AG09309 (cell line): ENCODE measurements at places on chromosomes 5 and 9.
A peak's percentile ranks its signal among the peaks of the same experiment; 100 is the strongest.

- no peak for DNase-seq
These were observed 14.7 kb downstream of the ERP44 start for GRCh38 chr9:100084128-100084453.

DNA sequence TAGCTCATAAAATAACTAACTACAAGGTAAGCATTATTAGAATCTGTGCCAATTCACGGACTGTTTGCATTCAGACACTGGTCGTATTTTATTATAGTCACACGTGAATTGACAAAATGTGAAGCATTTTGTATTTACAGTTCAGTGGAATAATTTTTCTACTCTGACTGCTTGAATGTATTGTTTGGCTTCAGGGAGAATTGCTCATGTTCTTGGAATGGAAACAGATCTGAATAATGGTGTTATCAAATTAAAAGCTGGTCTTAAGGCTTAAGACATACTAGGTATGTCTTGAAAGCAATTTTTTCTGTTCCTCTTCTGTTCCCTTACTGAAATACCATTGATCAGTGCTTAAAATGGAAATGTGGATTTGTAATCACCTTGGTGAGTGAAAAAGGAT, 543.7 kb upstream of the TLE4 start:
- DNase-seq: no peak

- DNase-seq: no peak
These were observed 19.5 kb upstream of the HSD17B3 start for GRCh38 chr9:96321515-96321914.

- no peak for DNase-seq
These were observed 54.5 kb downstream of the DCP2 start for GRCh38 chr5:113031104-113031503.

DNA sequence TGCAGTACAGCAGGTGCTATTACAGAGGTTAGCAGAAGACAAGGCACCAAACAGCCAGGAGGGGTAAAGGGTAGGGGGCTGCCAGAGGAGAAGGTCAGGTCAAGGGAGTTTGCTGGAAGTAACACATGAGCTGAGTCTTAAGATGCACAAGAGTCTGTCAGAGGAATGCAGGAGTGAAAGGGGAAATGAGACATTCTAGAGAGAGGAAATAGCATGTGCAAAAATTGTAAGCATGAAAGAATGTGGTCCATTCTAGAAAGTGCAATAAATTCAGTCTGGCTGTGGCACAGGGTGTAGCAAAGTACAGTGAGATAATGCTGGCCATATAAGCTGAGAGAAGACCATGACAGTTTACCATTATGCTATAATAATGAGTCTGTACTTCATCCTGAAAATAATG, 6.6 kb downstream of the GOLGA1 start:
- peak; percentile 11 for DNase-seq

DNA sequence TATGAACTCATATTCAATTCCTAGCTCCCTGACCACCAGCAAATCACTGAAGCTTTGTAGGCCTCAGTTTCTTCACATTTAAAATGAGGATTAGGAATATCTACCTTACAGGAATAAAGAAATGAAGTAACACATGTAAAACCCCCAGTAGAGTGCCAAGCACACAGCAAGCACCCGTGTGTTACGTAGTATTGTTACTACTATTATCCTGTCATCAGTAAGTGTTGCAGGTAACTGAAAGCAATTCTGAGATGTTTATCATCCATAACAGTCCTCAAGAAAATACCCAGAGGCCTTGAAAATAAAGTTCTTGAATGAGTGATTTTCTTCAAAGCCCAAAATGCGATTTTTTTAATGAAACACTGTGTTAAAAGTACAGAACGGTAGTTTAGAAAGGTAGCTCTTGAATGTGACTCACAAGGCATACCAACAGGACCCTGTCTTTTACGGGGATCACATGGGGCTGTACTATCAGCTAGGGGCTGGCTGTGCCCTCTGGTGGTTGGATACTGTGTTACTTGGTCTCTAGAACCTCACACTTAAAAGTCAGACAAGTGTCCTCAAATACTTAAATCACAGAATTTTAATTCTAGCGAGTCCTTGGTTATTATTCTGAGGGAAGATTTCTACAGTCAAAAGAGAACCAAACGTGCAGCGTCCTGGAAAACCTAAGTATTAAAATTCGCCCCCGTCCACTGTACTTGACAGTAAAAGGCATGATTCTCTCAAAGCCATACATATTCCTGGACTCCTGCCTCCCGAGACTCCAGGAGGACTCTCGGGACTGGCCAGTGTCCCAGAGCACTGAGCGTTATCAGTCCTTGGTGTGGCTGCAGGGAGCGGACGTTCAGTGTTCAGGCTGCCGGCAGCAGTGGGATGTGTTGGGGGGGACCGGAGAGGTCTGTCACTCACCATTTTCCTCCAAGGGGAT, 725 bp downstream of the NDUFB6 start:
- DNase-seq: no peak

DNA sequence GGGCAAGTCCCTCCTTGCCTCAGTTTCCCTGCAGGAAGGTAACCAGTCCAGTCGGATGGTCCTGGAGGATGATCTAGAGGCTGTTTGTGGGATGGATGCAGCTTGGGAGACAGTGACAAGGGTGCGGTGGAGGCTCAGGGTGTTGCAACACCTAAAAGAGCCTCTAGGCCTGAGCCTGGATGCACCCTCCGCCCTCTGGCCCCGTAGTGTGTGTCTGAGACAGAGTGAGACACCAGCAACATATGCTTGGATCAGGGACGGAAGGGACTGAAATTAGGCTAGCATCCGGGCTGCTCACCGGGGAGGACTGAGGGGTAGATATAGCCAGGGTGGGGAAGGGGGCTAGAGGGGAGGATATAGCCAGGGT, 1.1 kb downstream of the CRAT start:
- DNase-seq: no peak

- DNase-seq: no peak
These were observed 282.6 kb downstream of the BRINP1 start for GRCh38 chr9:119086590-119086989.

GRCh38 chr5:180137401-180138213, 66.0 kb upstream of the RNF130 start:
- DNase-seq: no peak

DNA sequence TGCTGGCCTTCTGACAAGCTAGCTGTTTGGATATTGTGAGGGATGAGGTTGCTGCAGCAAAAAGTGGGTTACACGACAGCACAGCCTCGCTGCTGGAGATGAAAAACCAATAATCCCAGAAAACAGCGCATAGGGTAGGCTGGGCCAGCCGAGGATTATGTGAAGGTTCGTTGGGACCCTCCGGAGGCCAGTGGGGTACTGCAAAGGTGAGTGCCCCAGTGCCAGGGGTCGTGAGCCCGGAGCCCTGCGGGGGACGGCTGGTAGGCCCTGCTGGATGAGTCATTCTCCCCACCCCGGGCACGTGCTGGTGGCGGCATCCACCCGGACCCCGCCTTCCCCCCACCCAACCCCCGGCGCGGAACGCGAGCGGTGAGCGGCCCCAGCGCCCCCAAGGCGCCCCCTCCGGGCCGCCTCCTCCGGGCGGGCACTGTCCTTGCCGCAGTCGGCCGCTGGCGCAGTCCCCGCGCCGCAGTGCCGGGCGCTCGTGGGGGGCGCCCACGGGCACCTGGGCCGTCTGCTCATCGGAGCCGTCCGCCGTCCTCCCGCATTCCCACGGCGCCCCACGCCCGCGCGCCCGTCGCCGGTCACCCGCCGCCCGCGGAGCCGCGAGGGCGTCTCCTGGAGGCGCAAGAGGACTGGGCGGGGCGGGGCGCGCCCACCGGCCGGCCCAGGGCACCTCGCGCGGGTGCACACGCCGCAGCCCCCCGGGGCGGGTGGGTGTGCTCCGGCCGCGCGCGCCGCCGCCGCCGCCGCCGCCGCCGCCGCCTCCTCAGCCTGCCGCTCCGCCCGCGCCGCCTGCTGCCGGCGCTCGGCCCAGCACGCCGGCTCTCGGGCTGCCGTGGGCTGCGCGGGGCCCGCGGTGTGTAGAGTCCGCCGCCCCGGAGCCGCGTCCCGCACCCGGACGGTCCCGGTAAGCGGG, at the start of gene PHF24:
Gene PHF24, plus strand, starts transcription at position 794 of the 919 bp plus-strand sequence. CDS start 13,014 bp downstream, outside the sequence.
- DNase-seq: no peak

DNA sequence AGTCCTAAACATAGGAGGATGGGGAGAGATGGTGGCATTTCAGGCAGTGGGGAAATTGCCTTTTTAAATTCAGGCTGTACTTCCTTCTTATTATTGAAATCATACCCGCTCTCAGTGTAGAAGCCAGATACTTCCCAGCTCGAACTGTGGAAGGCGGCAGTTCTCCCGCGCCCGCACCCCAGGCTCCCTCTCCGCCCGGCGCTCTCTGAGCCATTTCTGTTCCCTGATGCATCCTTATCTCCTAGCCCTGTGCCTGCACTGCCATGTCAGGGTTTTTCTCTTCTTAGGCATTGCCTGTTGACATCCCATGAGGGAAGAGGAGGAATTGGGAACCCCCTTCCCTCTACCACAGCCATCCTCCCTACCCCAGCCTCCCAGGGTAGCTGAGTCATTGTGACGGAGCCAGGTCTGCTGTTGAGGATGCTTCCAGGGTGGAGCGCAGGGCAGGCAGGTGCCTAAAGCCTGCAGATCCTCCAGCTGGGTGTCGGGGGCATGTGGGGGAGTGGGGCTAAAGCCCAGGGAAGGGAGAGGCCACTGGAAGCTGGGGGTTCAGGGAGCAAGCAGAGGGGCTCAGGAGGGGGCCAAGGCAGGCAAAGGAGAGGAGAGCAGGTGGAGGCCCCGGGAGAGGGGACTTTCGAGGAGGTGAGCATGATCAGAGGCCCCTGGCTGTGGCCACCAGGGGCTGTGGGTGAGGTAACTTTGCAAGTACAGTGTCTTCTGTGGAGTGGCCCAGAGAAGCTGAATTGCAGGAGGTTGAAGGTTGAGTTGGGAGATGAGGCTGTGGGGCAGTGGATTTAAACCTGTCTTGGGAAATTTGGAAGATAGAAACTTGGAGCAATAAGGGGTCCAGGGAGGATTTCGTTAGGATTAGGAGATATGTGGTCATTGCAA, 16.2 kb downstream of the LAMC3 start:
- no peak for DNase-seq

DNA sequence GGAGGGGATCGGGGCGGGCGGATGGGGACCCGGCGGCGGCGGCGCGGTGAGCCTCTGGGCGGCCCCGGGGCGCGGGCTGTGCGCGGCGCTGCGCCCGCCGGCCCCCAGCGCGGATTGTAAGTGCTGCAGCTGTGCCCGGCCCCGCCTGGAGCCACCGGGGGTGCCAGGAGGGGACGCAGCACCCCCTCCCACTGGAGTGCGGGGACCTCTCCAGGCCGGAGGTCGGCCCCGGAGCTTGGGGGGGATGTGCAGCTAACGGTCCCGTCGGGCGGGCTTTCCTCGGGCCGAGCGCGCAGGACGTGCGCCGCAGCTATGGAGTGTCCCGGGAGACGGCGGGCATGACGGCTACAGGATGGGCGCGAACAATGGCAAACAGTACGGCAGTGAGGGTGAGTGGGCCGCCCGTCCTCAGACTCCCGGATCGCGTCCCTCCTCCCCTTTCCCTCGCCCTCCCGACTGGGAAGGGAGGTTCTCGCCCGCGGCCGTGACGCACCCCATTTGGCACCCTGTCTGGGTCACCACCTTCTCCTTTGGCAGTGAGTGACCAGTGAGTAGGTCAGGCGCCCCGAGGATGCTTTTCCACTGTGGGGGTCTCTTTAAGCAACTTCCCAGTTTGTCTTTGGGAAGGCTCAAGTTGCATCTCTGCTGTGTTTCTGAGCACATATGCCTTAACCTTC, 483 bp downstream of the FBXL7 start:
- no peak for DNase-seq

GRCh38 chr5:147216552-147217154, 18.2 kb upstream of the STK32A start:
- no peak for DNase-seq

- no peak for DNase-seq
These were observed 47.2 kb upstream of the ARL15 start for GRCh38 chr5:54357408-54358058.

- peak; percentile 33 for DNase-seq
These were observed 229.1 kb upstream of the TBCA start for GRCh38 chr5:78005021-78005785.

DNA sequence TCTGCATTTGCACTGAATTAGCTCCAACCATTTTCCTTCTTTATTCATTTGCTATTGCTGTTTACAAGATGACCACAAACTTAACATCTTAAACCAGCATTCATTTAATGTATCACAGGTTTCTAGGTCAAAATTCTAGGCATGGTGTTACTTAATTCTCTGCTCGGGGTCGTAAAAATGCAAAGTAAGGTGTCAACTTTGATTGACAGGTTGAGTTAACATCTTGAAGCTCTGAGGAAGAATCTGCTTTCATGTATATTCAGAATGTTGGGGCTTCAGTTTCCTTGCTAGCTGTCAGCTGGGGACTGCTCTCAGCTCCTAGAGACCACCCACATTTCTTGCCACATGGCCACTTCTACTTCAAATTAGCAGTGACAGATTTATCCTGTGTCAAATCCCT, 348.7 kb upstream of the GRIN3A start:
- DNase-seq: no peak

GRCh38 chr5:131109540-131110255, 55.4 kb downstream of the HINT1 start:
- peak; percentile 5 for DNase-seq

DNA sequence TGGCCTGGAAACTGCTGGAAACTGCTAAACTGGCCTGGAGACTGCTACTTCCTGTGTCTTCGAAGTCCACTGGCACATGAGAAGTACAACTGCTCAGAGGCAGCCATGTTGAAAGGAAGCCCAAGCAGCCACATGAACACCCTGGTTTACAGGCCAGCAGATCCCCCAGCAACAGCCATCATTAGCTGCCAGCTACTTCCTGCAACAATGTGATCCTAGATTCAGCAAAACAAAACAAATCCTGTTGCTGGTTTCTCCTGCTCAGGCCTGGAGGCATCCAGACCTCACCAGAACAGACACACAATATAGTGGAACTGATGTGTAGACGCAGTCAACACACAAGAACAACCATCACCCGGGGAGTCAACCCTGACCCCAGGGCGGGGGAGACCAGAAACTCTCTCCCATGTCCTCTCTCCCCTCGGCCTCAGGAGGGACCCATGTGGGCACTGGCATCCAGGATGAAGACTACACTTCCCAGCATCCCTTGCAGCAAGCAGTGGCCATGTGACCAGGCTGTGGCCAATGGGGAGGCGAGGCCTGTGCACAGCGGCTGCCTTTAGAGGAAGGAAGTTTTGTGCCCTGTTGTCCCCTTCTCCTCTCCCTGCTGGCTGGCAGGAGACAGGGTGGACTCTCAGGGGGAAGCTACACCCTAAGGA, 9.2 kb upstream of the LCN15 start:
- DNase-seq: no peak

DNA sequence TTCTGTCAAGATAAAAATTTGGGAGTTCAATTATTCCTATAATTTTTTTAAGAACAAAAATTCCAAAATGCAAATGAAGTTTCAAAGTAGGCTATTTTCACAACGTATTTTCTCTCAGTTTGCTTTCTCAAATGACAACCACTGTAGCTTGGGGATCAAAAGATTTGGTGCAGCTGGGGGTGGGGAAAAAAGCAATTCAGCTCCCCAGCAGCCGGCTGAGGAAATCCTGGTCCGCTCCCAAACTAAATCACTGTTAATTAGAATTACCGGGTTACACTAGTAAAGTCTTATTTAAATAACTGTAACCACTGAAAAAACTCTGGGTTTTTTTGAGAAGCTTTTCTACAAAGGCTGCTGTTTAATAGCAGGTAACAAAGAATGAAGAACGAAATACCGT, 5.7 kb downstream of the NR6A1 start:
- DNase-seq: no peak

GRCh38 chr9:75891277-75891741, 836 bp downstream of the PCSK5 start:
- DNase-seq: no peak
